ENCODE measurements at places on chromosomes 6 and 20.

DNA sequence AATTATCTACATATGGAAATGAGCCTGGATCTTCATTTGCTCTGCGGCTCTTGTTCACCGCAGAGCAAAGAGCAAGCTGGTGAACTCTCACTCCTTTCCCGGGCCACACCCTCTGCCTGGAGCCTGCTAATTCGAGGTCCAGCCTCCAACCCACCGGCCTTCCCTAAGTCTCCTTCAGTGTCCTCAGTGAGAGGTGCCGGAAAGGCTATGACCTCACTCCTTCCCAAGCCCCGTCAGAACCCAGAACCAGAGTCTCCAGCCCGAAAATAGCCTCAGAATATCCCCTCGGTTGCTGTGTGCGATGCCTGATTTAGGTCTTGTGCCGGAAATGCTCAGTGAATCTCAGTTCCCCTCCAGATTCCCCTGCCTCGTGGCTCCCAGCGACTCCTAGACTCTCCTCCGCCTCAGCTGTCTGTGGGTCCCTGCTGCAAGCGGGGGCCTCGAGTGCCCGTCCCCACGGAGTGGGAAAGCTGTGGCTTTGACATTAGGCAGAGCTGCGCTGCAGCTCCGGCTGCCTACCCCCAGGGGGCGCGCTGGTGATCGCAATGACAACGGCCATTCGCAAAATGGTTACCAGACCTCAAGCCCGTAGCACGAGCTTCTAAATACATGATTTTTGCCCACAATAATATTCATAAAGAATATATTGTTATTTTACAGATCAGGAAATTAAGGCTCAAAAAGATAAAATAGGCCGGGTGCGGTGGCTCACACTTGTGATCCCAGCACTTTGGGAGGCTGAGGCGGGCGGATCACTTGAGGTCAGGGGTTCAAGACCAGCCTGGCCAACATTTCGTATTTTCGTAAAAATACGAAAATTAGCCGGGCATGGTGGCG, 4.1 kb upstream of the BNIP5 start:
- DNase-seq, result peak; percentile 5

DNA sequence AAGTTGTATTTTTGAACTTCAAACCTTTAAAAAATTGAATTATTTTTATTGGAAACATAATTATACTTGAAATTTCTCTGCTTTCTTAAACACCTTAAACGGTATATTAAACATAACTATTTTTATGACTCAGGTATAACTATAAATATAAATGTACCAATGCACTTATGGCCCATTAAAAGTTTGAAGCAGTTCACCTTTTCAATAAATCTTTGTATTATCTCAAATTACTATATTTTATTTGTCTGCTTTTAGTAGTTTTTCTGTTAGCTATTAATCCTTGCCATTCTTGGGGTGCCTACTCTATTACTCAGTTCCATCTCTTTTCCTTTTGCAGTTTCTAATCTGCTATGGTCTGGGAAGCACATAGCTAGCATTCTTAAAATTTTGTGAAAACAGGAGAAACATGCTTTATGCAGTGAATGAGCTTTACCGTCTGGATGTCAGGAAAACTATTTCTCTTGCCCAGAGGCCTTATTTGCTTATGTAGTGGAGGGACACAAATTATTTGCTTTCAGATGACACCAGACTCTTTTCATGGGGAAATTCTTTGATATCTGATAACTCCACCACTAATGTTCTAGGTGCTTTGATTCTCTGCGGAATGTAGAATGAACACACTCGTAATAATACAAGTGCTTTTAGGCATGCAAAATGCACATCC, 378.9 kb upstream of the CITED2 start:
- DNase-seq, result no peak

GRCh38 chr6:41200901-41201763, at the start of gene TREML2:
TSS of gene TREML2 (minus strand) at chr6:41201149. CDS start at chr6:41201008, 141 bp downstream.
- DNase-seq, result no peak

- DNase-seq, result no peak
Measured at GRCh38 chr6:89667872-89668556, 29.5 kb upstream of the LYRM2 start.

DNA sequence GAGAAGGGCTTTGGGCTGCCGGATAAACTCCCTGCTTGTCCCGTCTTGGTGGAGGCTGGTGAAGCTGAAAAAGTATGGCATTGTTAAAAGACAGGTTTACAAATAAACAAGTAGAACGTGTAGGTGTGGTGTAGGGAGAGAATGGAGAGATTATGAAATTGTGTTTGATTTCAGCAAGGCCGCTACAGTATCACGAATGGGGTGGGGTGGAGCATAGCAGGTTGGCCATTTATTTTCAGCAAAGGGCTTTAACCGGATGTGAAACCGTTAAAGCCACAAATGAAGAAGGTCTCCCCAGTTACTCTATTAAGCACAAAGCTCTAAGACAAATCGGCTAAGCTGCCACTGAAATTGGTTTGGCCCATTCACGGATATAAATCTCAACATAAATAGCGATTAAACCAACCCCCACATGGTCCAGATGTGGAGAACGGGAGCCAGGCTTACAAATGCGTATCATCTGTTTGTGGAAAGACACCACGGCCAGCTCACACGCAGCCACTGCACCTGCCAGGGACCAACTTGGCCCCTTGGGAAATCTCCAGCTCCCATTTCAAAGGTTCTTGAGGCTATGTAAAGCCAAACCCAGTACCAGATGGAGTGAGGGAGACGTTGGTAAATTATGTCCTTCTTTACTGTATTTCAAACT, 94.0 kb downstream of the ZMYND8 start:
- no peak for DNase-seq

DNA sequence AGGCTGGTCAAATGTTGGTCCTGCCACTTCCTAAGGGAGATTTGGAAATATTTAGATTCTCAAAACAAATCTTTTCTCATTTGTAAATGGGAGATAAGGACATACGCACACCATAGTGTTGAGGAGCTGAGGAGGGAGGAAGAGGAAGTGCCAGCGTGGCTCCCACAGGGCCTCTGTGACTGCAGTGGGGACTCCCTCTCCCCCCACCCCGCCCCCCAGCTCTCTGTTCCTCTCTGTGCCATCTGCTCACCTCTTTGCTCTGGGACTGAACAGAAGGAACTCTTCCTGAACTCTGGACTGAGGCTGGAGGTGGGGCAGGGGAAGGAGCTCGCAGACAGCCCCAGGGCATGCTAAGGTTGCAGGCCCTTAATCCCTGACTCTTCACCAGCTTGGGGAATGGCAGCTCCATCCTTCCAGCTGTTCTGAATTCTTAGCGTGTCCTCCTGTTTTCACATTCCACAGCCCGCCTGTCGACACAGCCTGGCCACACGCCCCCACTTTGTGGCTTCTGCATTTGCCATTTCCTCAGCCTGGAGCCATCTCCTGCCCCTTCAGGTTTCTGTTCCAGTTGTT, 11.4 kb downstream of the DDX27 start:
- DNase-seq, result no peak

GRCh38 chr6:89385156-89385667, 26.9 kb downstream of the RRAGD start:
- DNase-seq, result no peak

DNA sequence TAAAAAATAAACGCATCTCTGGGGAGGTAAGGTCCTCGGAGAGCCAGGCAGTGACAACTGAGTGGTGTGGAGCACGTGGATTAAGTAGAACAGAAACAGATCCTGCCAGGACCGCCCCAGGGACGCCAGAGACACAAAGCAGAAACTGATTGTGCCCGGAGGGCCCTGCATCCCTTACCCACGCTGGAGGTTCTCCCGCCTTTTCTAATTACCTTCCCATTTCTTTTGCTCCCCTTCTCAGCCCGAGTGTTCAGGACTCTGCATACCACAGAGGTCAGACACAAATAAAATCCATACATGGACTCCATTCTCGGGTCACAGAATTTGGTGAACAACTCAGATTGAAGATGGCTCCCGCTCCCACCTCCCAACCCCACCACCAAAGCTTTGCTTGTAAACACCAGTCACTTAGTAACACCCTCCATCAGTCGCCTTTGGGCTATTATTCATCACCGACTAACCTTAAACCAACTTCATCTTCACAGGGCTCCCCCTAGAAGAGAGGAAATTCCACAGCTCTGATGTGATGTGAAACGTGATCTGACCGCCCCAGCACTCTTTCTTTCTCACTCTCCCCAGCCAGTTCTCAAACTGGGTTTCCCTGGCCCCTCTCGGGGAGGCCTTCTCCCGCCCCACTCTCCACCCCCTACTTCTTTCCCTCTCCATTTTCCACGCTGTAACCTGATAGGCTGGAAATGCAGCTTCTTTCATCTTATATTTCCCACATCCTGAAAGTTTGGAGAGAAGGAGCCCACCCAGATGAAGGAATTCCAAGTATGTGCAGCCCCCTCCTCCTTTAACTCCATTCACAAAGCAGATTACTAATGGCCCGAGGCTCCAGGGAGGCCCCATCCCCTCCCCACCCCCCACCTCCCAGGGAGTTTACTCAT, 32.5 kb upstream of the PIM1 start:
- DNase-seq, result peak; percentile 89

Data from AG09319 (cell line).